Stimulated activated CD4-positive, alpha-beta T cell treated with anti-CD3 and anti-CD28 coated beads, Interleukin-1b, Interleukin-23, amount 100 ng/mL, for 1 hour (primary cell): ENCODE measurements at places on chromosomes 7 and 10.

GRCh38 chr10:126661841-126662515 is 8.5 kb downstream of the C10orf90 start:
- no peak for DNase-seq

- DNase-seq, result no peak
Observed at GRCh38 chr7:78197447-78197846, 398.9 kb downstream of the PHTF2 start.

- no peak for DNase-seq
Observed at GRCh38 chr10:34709637-34710390, 105.3 kb downstream of the PARD3 start.

DNA sequence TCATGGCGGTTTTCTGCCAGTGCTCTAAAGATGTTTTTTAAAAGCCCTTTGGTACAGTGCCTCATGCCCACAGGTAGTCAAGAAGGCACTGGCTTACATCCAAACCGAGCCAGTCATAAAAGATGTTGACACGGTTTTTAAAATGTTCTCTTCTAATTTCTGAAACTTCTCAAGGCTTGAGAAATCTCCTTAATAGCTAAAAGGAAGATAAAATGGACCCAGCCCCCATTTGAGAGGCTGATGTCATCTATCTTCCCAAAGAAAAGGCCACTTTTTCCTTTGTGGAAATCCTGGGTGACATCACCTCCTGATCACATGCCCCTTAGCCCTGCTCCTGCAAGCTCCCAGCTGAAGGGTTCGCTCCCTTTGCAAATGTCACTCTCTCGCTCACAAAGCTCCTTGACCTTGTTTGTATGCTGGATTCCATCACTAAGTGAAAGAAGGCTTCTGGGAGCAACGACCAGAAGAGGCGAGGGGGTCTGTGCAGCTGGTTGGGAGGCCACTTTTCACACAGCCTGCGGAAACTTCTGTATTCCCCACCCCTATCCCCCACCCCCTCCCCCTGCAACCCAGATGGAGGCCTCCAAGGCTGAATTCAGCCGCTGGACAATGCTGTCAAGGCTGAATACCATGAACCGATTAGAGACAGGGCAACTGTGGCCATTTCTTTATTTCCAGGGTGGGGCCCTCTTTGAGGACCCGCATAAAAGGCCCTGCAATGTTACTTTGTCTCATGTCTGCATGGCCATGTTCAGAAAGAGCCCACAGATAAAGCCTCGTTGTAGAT is 122.8 kb downstream of the CUBN start:
- no peak for DNase-seq

- DNase-seq, result no peak
Observed at GRCh38 chr7:55087521-55087961, 68.7 kb downstream of the EGFR start.

GRCh38 chr7:29019387-29019786 is 61.3 kb upstream of the TRIL start:
- no peak for DNase-seq

- no peak for DNase-seq
Observed at GRCh38 chr7:147664541-147664940, 926.0 kb upstream of the C7orf33 start.

DNA sequence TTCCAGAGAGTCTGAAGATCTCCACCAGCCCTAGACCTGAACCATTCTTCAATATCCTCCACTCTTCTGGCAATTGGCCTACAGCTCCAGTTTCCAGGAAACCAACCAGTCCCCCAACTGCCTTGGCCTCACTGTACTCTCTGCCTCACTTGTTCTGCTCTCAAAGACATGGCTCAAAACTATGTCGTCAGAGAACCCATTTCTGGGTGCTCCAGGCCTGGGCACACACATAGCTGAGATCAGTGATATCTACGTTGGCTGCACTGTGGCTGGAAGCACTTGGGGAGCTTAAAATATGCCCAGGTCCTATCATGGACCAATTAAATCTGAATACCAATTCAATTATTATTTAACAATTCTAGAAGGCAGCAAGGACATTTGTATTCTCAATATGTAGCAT is 93.1 kb downstream of the COBL start:
- DNase-seq, result no peak

DNA sequence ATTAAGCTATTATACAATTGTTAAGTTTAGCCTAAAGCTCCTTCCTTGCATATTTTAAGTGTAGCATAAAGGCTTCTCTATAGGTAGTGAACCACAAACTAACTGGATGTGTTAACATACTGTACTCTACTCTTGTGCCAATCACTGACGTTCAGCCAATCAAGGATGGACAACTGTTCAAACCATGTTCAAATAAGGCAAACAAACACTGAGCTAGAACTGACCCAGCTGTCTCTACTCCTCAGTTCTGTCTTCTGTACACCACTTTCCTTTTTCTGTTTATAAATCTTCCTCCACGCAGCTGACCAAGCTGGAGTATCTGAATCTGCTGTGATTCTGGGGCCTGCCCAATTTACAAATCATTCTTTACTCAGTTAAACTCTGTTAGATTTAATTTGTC is 188.7 kb upstream of the MBL2 start:
- no peak for DNase-seq

GRCh38 chr10:1873661-1874315 is 136.5 kb upstream of the ADARB2 start:
- no peak for DNase-seq

DNA sequence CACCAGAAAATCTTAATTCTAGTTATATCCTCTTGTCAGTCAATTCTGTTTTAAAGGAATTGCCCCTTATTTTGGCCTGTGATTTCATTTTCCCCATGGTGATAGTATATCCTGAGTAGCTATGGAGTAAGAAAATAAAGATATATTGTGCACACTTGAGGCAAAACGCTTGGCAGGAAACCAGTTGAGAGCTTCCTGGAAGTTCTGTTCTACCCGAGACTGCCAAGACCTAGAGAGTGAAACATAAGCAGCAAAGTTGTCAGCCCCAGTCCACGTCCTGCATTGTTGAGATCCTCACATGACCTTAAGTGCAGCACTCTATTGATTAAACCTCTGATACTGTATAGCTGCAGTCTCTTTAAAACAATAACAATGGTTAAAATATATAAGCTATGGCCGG is 235.2 kb downstream of the CDC14C start:
- DNase-seq, result no peak

DNA sequence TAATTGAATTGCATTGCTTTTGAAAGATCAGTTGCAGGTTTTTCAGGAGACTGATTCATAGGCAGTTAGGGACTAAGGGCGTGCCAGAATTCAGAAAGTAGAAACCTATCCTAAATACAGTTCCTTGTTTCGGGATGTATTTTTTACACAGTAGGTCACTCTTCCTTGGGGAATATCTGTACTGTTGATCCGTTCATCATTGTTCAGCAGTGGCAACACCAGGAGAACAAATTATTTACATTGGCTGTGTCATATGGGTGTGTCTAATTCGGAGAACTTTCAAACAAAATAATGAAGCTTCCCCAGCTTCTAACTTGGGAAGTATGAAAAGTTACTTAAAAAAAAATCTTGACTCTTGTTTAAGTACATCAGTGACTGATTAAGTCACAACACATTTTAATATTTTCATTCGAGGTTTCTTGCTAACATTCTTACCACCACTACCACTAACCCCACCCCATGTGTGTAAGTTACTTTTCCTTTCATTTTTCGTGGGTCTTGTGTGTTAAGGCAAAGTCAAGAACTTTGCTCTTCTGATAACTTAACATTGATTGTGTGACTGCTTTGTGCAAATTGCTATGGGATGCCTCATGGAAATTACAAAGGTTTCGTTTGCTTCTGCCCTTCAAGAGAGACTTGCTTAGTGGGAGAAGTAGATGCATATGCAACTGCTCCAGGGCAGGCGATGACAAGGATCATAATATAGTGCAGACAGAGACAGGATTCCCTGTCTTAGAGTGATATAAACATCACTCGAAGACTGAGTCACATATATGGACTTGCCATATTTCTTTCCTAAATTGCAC is 43.8 kb upstream of the RPA3 start:
- no peak for DNase-seq

GRCh38 chr10:24197263-24197662 is 11.7 kb upstream of the KIAA1217 start:
- no peak for DNase-seq

GRCh38 chr7:142556740-142557139 is 192.5 kb upstream of the PRSS1 start:
- no peak for DNase-seq

DNA sequence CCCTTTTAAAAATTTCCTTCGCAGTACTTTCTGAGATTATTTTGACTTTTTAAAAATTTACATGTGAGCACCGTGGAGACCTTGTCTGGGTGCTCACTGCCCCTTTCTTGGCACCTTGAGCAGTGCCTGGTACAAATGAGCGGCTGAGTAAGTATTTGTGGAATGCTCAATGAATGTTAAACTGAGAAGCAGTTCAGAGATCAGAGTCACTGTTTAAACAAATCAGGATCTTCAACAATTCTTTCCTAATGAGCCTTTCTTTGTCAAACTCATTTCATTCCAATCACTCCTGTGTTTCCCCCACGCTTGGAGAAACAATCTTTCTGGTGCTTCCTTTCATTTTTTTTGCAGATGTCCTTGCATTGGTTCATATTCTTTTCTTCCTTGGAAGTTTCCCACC is 611.3 kb upstream of the GALNT17 start:
- no peak for DNase-seq

- DNase-seq, result no peak
Observed at GRCh38 chr7:936386-937054, 18.0 kb downstream of the ADAP1 start.

DNA sequence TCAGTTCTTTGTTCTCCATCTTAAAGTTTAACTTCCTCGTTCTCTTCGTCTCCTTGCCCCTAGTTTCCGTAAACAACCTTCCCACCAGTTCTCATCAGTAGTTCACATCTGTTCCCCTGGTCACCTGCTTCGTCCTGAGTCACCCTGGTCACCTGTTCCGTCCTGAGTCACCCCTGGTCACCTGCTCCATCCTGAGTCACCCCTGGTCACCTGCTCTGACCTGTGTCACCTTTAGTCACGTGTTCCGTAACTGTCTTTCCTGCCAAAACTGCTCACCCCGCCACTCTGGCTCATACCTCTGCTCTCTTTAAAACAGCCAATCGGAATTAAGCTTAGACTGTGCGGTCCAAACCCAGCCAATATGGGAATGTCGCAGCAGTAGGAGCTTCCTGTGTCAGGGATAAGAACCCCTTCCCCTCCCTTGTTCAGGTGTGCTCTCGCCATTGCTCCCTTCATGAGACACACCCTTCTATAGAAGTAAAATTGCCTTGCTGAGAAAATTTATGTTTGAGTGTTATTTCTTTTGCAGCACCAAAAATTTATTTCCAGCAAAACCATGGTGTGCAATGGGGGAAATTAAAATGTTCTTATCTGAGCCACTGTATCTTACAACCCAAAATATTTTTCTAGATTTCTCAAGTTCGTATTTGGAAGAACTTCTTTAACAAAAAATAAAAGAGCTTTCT is 112.2 kb downstream of the VIM start:
- DNase-seq, result no peak

GRCh38 chr10:88755753-88756152 is 4.1 kb upstream of the LIPN start:
- DNase-seq, result no peak

DNA sequence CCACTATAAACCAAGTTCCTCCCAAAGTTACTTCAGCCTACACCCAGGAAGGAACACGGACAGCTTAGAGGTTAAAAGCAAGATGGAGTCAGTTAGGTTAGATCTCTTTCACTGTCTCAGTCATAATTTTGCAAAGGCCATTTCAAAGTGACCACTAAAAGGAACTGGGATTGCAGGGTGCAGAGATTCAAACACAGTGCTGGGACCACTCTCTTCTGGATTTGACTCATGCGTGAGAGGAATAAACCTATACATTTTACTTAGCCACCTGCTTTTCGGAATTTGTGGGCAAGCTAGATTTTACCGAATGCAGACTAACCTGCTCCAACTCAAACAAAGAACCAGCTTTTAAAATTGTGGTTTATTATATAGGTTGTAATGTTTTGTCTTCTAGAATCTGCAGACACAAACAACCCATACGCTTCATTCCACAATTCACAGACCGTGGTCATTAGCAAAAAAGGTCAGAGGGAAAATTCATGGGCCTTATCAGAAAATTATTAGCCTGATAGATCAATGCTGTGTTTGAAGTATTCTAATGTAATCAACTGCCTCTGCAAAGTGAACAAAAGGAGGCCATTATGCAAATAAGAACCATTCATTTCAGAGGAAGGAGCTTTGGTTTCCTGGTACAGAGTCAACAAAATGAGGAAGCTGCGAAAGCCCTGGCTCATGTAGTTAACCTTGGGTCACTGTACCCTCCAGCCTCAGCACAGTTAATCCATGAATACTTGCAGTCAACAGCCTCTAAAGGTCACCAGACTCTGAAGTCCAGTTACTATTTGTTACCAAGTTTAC is 342.7 kb upstream of the KLF6 start:
- no peak for DNase-seq

DNA sequence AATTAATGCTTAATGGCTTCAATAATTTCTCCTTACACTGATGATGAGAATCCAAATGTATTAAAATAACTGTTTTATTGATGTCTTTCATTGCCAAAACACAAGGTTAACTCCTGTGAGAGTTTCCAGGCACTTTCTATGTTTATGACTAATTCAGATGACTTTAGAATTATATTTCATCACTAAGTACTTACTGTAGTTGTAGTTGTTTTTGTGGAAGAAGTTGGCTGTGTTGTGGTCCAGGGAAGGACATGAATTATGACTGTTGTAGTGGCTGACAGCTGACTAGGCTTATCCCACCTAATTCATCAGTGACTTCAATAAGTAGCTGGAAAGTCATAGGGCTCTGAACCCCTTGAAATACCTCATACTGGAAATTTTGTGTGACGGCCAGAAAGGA is 254.8 kb downstream of the HGF start:
- no peak for DNase-seq

DNA sequence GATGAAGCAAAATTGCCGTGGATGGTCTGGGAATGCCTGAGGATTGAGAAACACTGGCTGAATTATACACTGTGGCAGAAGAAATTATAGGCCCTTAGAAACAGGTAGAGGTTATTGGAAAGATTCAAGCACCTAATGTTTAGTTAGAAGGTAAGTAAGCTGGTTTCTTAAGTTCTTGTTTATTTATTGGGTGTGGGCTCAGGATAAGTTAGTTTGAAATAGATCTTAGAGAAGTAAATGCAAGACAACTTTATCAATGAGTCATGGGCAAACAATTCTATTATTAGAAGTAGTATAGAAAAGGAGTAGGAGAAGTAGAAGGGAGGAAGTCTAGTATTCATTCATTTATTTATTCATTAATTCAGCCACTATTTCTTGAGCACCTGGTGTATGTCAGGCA is 96.5 kb downstream of the KAT6B start:
- no peak for DNase-seq

GRCh38 chr10:62183442-62183841 is 85.2 kb downstream of the RTKN2 start:
- peak; percentile 7 for DNase-seq
